Activated T-helper 9 cell treated with anti-CD3 and anti-CD28 coated beads, Interleukin-2, amount 50 U/mL, for 16 hours (primary cell): ENCODE measurements at places on chromosomes 2 and 18.
A peak's percentile ranks its signal among the peaks of the same experiment; 100 is the strongest.

- DNase-seq, result peak; percentile 67
Observed at GRCh38 chr2:96839293-96839874, 4.4 kb downstream of the ANKRD23 start.

DNA sequence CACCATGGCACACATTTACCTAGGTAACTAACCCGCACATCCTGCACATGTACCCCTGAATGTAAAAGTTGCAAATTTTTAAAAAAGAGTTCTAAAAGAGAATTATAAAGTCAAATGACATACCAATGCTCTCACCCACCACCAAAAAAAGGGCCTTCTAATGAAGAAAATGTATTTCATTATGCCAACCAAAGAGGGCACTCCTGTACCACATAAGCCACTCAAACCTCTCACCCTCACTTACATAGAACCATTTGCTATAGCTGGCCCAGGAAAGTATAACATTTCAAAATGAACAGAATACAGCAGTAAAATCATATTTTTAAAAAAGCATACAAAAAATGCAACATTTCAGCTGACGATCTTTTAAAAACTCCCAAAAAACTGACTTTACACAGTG lies 241.5 kb upstream of the PKDCC start:
- no peak for DNase-seq

GRCh38 chr2:106638043-106638442 lies 150.9 kb downstream of the CD8B2 start:
- no peak for DNase-seq

GRCh38 chr18:74582642-74583041 lies 15.0 kb upstream of the ZNF407 start:
- no peak for DNase-seq

- no peak for DNase-seq
Observed at GRCh38 chr18:45689396-45689795, 34.6 kb upstream of the SLC14A1 start.

GRCh38 chr2:98854682-98855081 lies 81.3 kb downstream of the CRACDL start:
- DNase-seq, result no peak

- no peak for DNase-seq
Observed at GRCh38 chr2:10876394-10876793, 35.3 kb upstream of the KCNF1 start.
